ENCODE measurements at places on chromosomes 11 and 22.

- no peak for DNase-seq
Measured at GRCh38 chr11:60098508-60098907, 10.0 kb downstream of the MS4A2 start.

GRCh38 chr11:70174547-70175235 is 28.4 kb upstream of the FADD start:
- DNase-seq: no peak

DNA sequence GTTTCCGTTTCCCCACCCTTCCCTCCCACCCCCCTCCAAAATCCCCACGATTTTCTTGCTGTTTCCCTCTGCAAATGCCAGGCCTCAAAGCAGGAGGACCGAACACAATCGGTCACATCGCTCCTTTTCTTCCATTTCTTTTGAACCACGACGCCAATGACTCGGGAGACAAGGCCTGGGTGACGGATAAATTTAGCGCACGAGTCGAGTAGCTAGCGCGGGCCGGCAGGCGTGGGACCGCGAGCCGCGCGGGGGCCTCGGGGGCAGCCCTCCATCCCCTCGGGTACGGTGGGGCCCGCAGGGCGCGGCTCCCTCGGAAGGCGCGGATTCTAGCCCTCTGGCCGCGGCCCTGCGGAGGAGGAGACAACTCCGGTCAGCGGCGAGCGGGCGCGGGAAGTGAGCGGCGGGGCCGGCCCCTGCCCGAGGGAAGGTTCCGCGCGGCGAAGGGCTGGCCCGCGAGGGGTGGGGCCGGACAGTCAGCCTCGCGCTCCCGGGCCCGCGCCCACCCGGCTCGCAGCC is 414 bp downstream of the JOSD1 start:
- DNase-seq: no peak

DNA sequence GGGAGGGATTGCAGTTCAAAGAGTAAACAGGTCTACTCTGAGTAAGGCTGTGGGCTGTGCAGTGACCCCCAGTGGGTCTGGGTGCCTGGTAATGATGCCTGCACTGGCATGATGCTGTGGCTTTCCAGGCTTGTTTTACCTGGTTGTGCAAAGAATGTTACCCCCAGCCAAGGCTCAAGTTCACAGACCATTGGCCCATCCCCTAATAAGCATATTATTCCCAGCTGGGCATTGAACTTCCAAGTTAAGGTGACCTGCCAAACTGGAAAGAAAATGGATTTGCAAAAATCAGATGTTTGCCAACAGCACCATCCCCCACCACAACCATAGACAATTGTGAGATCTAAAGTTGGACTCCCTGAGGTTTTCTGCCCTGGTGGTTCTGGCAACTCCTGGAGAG is 7.9 kb upstream of the EHF start:
- DNase-seq: no peak

DNA sequence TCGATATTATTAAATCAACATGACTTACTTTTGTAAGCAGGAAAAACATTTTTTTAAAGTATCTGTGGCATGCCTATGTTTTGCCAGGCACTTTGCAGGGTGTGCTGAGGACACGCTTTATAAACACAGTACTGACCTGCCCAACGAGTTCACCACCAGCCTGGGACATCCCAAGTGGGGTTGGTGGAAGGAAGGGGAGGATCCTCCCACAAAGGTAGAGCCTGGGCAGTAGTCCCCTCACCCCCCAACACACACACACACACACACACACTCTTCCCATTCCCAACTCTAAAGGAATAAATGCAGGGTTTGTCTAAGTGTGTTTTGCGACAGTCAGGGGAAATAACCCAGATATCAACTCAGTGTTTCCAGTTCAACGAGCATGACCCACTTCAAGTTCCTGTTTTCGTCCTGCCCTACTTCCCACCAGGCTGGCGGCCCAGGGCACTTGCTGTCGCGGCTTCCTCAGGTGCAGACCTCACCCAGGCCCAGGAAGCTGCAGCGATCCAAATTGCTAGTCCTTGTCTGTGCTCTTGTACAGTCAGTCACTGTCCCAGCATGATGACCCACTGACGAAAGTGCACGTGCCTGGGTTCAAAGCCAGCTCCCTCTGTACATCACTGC is 3.1 kb downstream of the CERK start:
- peak; percentile 73 for DNase-seq

- no peak for DNase-seq
Measured at GRCh38 chr11:46658259-46658658, 40.9 kb downstream of the ATG13 start.

- peak; percentile 88 for DNase-seq
Measured at GRCh38 chr11:1852877-1853276, at the start of gene LSP1. LSP1 (plus strand) TSS chr11:1853084; CDS start chr11:1853145, 61 bp downstream.

- DNase-seq: no peak
Measured at GRCh38 chr11:83112886-83113285, 41.2 kb upstream of the RAB30 start.

- DNase-seq: no peak
Measured at GRCh38 chr11:114192841-114193389, 103.3 kb upstream of the NNMT start.

GRCh38 chr22:35446365-35446764 is 46.4 kb downstream of the MCM5 start:
- DNase-seq: no peak

GRCh38 chr11:119750056-119750455 is 21.1 kb upstream of the NECTIN1 start:
- no peak for DNase-seq

DNA sequence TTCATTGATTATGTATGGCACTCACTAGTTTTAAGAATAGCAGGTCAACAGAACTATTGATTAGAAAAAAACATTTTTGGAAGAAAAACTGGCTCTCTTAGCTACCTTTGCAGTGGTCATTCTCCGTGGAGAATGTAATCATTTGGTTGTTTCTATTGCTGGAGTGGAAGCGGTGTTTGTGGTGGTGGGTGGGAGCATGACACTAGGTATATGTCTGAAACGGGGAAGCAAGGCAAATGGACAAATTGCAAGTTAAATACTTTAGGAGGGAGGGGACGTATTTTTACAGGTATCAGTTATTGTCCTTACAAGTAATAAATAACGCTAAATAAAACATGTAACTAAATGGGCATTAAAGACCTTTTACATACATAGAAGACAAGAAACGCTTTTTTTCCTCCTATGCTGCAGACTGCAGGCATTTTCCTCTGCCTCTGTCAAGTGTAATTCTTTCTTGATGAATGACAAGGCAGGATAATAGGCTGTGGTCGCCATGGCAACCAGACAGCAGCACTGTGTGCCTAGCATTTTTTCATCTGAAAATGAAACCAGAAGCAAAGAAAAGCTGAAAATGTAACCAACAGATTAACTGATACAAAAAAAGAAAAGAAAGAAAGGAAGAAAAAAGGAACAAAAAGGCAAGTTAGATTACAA is 46.2 kb downstream of the BLID start:
- DNase-seq: no peak

DNA sequence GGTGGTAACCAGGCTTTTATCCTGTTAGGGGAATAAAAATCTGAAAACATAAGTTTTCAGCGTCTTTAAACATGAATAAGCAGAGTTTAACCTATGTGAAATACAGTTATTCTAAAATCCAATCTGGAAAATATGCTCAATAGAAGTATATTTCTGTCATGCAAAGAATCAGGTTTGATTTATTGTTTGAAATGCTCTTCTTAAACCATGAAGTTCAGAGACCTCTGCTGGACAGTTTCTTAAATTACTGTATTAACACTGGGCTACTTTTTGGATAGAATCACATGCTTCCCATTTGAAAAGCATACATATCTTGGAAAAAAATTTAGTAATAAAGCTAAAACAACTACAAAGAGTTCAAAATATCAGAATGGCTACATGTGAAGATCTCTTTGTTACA is 25.4 kb downstream of the APIP start:
- DNase-seq: no peak

- no peak for DNase-seq
Measured at GRCh38 chr11:123822032-123822431, 15.9 kb upstream of the OR6M1 start.

- DNase-seq: no peak
Measured at GRCh38 chr11:36012455-36012854, 68.6 kb downstream of the LDLRAD3 start.

GRCh38 chr11:57546869-57547475 is 9.6 kb downstream of the SMTNL1 start:
- DNase-seq: no peak

- DNase-seq: no peak
Measured at GRCh38 chr22:42387631-42388030, 44.6 kb downstream of the NFAM1 start.

- DNase-seq: no peak
Measured at GRCh38 chr11:66863428-66864125, 6.7 kb downstream of the LRFN4 start.

- DNase-seq: no peak
Measured at GRCh38 chr11:130671801-130672700, 223.6 kb downstream of the ADAMTS15 start.

GRCh38 chr22:36124666-36125065 is 35.9 kb downstream of the APOL3 start:
- DNase-seq: no peak

DNA sequence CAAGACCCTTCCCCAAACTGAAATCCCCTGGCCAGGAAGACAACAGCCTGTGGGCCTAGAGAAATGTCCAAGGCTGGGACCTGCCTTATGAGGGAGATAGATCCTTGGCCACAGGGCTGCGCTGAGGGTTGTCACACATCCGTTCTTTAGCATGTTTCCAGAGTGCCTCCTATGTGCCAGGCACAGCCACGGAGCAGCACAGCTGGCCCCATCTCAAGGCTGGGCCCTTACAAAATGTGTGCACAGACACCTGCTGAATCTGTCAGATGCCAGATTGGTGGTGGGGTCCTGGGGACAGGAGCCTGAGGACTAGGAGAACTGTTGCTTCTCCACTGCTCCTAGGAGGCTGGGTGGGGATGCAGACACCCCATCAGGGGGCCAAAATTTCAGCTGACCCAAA is 11.2 kb downstream of the GRIK4 start:
- DNase-seq: no peak

DNA sequence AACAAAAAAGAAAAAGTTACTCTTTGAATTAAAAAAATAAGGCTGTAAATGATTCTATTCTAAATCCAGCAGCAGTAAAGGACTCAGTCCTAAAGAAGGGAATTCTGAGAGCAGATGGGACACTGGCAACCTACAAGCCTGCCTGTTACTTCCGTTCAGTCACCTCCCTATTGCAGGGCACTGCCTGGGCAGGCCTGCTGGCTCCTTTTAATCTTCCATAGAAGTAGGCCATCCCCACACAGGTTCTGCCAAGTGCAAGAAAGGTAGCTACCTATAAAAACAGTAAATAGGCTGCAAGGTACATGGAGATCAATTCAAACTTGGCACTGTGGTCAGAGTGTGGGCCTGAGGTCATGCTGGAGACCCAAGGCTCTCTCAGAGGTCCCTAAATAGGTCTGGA is 136.4 kb downstream of the TRIM44 start:
- DNase-seq: no peak

- DNase-seq: no peak
Measured at GRCh38 chr11:101949680-101950220, 33.4 kb upstream of the ANGPTL5 start.

DNA sequence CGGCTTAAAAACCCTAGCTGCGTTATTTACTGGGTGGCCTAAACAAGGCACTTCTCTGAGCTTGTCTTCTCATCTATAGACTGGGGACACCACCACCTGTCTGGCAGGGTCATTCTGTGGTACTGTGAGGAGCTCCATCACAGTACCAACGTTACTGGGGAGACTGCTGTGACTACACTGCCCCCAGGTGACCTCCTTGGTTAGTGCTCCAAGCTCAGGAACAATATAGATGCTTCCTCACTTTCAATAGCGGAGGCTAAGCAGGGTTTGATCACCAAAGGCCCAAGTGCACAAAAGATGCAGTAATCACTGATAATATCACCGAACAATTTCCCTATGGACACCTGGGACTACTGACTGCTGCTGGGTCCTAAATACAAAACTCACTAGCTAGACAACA is 18.8 kb downstream of the PRPF19 start:
- DNase-seq: peak; percentile 29

DNA sequence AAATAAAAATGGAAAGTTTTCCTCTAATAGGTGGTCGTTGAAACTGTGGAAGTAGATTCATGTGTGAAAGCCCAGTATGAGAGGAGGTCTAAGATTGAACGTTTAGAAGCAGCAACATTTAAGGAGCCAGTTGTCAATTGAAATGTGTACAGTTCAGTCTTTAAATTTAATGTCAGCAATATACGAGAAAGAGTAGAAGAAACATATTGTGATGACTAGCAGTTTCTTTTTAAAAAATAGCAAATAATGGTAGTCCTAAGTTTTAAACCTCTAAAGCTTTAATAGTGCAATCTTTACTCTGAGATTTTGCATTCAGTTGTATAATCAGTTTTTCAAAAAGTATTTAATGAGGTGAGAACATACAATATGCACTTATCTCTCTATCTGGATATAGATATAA is 44.9 kb downstream of the TMEM135 start:
- DNase-seq: no peak

GRCh38 chr11:79447038-79447786 is 6.4 kb upstream of the TENM4 start:
- no peak for DNase-seq

GRCh38 chr22:29216011-29216872 is 10.5 kb downstream of the EMID1 start:
- DNase-seq: no peak

- peak; percentile 70 for DNase-seq
Measured at GRCh38 chr11:9535189-9535781, 38.2 kb upstream of the WEE1 start.

- no peak for DNase-seq
Measured at GRCh38 chr11:94728541-94728940, 39.6 kb upstream of the AMOTL1 start.

GRCh38 chr22:30308518-30309230 is 18.1 kb downstream of the TBC1D10A start:
- peak; percentile 36 for DNase-seq

- DNase-seq: no peak
Measured at GRCh38 chr11:132123449-132123848, 753.0 kb downstream of the NTM start.

DNA sequence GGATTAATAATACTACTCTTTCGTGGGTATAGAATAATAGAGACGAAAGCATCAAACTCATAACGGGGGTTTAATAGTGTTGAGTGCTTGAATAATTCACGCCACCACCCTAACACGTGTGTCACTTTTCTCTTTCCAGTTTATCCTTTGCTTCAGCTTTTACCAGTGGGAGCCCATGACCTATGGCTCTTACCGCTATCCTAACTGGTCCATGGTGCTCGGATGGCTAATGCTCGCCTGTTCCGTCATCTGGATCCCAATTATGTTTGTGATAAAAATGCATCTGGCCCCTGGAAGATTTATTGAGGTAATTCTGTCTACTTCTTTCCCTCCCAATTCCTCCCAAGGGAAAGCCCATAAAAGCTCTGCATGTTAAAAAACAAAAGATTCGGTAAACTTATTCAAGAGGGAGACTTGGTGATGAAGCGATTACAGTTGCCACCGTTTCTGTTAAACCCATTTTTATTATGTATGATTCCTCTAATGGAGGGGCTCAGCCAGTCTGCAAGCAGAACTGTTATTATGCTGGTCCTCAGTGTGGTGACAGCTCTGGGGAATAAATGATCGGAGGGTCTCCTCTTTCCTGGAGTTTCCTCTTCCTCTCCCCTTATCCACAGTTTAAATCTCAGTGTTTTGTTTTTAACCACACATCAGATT is 17.1 kb upstream of the NELL1 start:
- DNase-seq: no peak

GRCh38 chr22:17629173-17629489 is 582 bp upstream of the ATP6V1E1 start:
- DNase-seq: no peak
